ENCODE measurements at places on chromosomes 13 and 19.

DNA sequence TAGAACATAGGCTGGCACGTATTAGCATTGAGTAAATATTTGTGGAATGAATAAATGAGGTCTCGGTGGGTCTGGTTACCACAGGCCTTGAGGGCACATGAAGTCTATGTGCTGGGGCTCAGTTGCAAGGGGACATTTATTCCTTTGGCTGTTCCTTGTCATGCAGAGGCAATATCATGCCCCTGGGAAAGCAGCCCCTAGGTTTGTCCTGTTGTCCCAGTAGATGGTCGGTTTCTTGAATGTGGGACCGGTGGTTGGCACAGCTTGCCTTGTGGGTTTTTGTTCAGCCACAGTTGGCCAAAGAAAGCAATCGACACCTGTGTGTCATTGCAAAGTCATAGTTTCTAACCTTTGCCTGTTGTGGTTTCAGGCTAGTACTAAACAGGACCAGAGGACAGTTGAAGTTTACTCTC lies 24.7 kb upstream of the GPR183 start:
- peak; percentile 65 for DNase-seq

DNA sequence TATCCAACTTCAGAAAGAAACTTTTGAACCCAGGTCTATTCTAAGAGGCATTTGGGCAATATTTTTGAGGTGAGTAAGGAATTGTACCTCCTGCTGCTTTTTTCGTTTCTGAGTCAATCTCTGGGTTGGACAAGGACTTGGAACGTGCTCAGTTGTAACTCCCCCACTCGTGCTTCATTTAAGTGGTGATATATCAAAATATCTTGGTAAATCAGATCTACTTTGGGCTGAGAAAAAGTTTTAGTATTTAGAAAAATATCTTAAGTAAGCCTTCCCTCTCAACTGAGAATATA lies 728.9 kb downstream of the EFNB2 start:
- DNase-seq: no peak

DNA sequence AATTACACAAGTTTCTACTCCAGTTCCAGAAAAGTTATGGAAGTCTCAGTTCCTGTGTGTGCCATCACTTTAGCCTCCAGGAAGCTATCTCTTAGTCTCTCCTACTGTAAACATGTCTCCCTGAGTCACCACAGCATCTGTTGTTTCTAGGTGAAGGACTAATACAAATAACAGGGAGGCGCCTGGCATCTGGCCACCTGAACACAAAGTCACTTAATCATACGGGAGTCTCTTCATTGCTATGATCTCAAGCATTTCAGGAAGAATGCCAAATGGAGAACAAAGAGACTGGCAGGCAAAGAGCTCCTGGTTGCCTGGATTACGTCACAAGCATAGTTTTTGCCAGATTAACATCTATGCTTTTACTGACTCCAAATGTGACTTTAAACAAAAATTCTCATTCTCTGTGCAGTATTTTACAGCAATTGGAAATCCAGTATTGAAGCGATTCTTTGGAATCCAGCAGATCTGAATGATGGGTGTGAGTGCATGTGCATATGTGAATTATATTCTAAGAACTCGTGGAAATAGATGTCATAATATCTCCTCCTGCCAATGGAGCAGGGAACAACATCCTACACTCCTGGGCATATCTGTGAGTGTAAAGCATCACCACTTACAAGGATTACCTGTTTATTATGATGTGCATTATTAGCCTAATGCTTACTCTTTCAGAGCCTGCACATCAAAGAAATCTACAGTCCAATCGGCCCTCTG lies 572.8 kb downstream of the PCDH9 start:
- no peak for DNase-seq

- no peak for DNase-seq
Observed at GRCh38 chr19:14061751-14062557, at the start of gene PALM3. TSS of gene PALM3 (minus strand) at chr19:14062076. CDS start at chr19:14061980, 96 bp downstream.

DNA sequence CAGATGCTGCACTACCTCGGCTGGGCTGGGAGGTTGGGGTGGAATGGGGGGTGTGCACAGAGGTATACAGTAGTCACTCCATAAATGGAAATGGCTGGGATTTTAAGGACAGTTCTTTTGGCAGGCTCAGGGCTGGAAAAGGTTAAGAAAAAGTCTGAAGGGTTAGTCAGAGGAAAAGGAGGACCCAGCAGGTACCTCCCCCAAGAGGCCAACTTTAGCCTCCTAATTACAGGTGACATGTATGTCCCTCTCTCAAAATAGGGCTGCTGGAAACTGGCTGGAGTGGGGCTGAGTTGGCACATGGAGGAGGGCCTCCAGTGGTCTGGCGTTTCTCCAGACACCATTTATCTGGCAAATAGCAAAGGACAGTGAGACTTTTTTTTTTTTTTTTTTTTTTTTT lies 994 bp downstream of the CCDC194 start:
- no peak for DNase-seq

GRCh38 chr19:4473011-4473762 lies 1.1 kb downstream of the HDGFL2 start:
- no peak for DNase-seq

- DNase-seq: no peak
Observed at GRCh38 chr13:27404680-27405079, 19.7 kb upstream of the GTF3A start.

- DNase-seq: no peak
Observed at GRCh38 chr19:50203281-50204080, at the start of gene MYH14. TSS of gene MYH14 (plus strand) at chr19:50203622. CDS start at chr19:50210366, 6,744 bp downstream.

GRCh38 chr19:7871437-7872305 lies 2.5 kb downstream of the PRR36 start:
- DNase-seq: peak; percentile 94

- no peak for DNase-seq
Observed at GRCh38 chr19:900302-901111, 7.2 kb downstream of the RNU6-9 start.

DNA sequence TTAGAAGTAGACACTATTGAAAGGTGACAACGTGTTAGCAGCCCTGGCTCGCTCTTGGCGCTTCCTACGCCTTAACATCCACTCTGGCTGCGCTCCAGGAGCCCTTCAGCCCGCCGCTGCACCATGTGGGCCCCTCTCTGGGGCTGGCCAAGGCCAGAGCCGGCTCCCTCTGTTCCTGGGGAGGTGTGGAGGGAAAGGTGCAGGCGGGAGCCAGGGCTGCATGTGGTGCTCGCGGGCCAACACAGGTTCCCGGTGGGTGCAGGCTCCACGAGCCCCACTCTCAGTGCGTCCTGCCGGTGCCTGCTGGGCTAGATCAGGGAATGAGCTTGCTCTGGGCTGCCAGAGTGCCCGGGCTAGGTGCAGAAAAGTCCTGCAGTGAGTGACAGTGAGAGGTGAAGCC lies 1284.3 kb downstream of the OLFM4 start:
- no peak for DNase-seq

DNA sequence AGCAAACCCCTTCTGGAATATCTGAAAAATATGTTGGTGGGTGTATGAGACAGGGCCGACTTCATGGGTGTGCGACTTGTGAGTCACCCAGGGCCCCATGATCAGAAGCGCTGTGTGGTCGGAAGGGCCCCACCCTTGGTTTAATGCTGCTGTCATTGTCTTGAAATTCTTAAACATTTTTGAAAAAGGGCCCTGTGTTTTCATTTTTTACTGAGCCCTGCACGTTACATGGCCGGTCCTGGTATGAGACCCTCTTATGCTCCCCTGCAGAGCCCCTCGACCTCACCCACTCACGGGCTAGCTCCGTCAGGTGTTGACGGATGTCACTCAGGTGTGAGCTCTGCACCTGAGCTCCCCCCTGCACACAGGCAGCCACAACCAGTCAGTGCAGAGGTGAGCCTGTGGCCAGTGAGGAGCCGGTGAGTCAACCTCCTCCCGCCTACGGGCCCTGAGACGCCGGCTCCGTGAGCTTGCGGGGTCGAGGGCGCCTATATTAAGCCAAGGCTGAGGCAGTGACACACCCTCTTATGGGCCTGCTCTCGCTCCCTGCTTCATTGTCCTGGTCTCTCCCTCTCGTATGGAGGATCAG lies 27.7 kb downstream of the GADD45B start:
- no peak for DNase-seq

GRCh38 chr13:110758195-110758805 lies 44.8 kb downstream of the ING1 start:
- no peak for DNase-seq

DNA sequence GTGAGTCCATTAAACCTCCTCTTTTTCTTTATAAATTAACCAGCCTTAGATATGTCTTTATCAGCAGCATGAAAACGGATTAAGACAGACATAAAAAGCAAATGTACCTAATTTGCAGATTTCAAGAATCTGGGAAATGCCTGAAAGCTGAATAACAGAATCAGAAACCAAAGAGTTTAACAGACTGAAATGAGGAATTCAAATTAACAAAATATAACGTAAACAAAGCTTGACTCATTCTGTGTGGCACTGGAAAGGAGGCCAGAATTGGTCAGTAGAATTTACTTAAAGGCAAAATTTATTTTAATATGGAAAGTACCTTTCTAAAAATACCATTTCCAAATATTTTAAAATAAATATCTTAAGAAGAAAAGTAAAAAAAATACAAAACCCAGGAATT lies 540.6 kb upstream of the HTR2A start:
- DNase-seq: no peak

DNA sequence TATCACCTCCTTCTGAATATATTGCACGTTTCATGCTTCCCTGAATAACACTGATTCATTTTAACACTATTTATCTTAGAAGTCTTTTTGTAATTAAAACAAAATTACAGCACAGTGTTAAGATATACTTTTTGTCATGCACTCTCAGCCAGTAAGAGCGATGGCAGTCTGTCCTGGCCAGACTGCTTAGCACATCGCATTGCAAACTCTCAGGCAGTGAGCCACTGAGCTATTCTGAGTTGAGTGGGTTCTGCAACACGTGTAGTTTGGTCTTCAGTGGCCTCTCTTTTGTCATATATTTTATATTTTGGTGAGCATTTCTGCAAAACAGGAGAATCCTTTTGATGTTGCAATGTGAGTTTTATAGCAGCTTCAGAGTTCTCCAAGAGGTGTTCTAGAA lies 332.1 kb downstream of the HS6ST3 start:
- DNase-seq: no peak

GRCh38 chr19:50902640-50903039 lies 8.6 kb downstream of the KLK4 start:
- no peak for DNase-seq

DNA sequence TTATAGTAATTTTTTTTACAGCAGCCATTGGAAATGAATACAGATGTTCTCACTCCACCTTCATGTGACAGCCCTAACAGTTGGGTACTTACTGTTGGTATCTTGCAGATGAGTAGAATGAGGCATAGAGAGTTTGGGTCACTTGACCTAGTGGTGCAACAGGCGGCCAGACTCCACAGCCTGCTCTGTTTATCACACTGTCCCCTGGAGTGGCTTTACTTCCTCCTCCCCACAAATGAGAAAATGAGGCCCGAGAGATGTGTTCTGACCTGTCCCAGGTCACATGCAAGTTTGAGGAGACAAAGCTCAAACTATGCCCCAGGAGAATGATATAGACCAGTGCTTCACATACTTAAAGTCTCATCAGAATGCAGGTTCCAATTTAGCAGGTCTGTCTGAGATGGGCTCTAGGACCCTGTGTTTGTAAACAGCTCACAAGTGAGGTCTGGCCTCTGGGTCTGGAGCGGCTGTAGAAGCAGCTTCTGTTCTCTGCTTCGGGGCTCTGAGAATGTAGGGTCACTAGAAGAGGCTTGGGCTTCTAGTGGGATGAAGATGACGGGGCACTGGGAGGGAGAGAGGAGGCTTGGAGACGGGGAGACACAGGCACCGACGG lies 37.4 kb upstream of the RCBTB2 start:
- DNase-seq: no peak

DNA sequence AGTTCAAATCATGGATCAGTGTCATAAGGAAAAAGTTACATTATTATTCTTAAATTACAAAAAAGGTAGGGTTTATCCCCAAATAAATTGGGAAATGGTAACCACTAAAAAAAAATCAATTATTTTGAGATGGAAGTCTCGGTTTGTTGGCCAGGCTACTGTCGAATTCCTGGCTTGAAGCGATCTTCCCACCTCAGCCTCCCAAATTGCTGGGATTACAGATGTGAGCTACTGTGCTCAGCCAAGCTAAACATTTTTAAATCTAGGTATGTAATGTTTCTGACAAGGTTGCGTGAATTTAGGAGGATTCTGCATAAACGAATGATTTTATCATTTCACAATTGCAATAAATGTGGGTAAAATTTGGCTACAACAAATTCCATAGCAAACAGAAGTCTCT lies 2.0 kb downstream of the NAA16 start:
- no peak for DNase-seq

GRCh38 chr13:36518707-36519106 lies 86.4 kb downstream of the CCNA1 start:
- DNase-seq: no peak

DNA sequence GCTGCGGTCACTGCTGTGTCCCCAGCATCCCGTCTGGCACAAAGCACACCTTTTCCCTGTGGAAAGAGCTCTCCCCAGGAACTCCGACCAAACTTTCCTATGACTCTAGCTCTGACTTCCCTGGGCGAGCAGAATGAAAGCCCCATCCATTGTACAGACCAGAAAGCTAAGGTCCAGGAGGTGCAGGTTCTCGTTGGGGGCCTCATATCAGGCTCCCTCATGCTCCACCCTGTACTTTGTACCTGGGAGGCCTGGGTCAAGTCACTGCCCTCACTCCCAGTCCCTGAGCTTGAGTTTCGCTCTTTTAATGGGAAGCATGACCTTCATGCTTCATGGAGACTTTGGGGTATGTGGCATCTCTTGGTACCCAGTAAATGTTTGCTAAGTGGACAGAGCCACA lies 18.4 kb downstream of the CYTH2 start:
- no peak for DNase-seq

DNA sequence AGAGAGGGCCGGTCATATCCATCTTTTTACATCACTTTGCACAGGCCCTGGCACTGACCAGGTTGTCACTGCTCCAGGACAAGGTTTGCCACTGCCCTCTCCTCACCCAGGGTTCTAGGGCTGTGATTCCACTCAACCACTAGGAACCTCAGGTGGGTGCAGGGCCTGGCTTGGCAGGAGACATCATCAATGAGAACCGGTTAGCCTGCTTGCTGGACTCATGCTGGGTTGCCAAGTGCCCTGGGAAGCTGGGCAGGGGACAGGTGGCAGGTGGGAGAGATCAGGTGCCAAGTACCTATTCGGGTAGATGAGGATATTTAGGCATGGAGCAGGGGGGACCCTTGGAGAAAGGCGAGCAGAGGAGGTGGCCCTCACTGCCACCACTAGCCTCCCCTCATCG lies 4.2 kb upstream of the CERS4 start:
- no peak for DNase-seq

GRCh38 chr19:15213715-15214381 lies 13.1 kb upstream of the NOTCH3 start:
- no peak for DNase-seq

- DNase-seq: no peak
Observed at GRCh38 chr19:15828121-15828610, 12.7 kb upstream of the OR10H1 start.

- no peak for DNase-seq
Observed at GRCh38 chr19:51699170-51699569, 6.0 kb downstream of the SPACA6 start.
